ENCODE measurements at places on chromosomes 7 and 10.

- DNase-seq = no peak
Measured at GRCh38 chr10:87670586-87670985, 10.9 kb downstream of the PAPSS2 start.

DNA sequence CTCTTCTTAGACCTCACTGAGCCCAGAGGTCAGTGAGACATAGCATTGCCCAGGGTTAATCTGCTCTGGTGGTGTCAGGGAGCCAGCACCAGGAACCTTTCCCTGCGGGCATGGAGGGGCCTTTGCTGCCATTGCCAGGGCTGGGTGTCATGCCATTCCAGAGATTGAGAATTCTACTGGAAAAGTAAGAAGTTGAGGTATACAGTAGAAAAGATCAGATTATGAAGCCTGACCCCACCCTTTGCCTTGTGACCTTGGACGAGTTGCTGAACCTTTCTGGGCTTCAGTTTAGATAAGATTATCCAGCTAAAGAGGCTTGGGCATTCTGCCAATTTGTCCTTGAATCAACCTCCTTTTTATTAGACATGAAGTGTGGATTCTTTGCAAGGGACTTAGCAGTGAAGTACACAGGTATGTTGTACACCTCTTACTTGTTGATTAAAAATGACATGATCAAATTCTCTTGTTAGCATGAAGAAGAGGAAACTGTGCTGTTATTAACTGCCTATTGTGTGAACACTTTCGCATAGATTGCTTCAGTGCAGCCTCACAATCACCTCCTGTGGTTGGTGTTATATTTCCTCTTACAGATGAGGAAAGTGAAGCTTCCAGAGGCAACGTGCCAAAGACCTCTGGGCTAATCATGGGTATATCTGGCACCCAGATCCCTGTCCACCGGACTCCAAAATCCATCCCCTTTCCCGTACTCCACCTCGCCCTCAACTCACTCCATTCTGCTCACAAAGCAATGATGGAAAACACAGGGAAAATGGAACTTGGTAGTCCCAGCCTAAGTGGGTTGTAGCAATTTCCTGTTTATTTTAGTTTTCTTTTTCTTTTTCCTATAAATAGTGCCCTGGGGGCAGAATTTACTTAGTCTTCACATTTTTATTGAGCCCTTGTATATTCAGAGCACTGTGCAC lies 151.3 kb downstream of the CAMK1D start:
- no peak for DNase-seq

GRCh38 chr7:105376908-105377533 lies 11.7 kb downstream of the SRPK2 start:
- no peak for DNase-seq

GRCh38 chr7:119271147-119271779 lies 1001.7 kb upstream of the KCND2 start:
- no peak for DNase-seq

DNA sequence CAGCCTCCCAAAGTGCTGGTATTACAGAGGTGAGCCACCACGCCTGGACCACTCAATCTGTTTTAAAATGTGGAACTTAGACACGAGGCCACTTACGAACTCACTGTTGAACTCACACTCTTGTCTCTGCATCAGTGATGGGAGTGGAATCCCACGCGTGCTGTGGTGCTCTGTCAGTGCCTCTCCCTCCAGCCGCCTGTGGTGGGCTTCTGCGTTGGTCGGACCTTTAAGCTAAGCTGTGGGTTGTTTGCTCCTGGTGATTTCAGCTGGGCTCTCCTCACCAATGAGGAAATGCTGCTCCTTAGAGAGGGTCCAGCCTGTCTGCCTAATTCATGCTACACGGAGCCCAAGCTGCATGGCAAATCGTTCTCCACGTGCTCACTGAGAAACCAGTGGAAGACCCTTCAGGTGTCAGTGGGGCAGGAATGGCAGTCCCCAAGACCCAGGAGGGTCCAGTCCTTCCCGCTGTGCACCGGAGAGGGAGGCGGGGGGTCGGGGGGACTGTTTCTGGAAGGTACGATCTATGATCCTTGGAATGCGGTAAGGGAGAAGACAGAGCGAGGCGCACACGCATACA lies 17.9 kb upstream of the PRKAR1B start:
- no peak for DNase-seq

DNA sequence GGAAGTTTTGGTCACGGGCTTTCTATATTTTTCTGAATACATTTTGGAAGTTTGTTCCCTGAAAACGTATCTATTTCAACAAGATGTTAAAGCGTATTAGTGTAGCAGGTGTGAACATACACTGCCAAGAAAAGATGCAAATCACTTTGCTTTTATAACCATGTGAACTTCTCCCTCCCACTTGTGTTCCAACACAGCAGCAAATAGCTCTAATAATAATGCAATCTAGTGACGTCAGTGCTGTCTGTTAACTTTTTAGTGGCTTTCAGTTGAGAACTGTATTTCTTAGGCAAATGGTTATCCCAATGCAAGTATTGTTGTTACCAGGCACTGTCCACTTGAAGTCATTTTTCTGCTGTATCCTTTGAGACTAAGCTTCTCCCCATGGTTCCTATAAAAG lies 188.4 kb upstream of the IGFBP3 start:
- DNase-seq = no peak

DNA sequence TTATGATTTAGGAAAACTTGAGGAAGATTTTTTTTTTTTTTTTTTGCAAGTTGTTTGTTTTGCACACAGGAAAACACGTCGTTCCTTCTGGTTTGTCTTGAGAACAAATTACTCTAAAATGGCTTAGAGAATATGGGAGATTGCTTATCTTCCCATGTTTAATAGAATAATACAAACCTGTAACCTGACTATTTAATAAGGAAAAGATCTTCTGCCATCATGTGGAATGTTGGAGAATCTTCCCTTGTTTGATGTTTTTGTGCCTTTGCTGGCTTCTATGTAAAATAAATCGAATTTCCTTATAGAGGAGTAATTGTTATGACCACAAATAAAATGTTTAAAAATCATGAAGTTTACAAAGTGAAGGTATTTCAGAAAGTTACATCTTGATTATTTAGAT lies 818.8 kb downstream of the GATA3 start:
- no peak for DNase-seq

- no peak for DNase-seq
Measured at GRCh38 chr10:22685926-22686325, 28.5 kb downstream of the PIP4K2A start.

Data from activated CD4-positive, alpha-beta T cell treated with anti-CD3 and anti-CD28 coated beads, Interleukin-2, amount 10 ng/mL, durations not matched to agents 24 days and 14 days (primary cell).